ENCODE measurements at places on chromosomes 7 and 10.

DNA sequence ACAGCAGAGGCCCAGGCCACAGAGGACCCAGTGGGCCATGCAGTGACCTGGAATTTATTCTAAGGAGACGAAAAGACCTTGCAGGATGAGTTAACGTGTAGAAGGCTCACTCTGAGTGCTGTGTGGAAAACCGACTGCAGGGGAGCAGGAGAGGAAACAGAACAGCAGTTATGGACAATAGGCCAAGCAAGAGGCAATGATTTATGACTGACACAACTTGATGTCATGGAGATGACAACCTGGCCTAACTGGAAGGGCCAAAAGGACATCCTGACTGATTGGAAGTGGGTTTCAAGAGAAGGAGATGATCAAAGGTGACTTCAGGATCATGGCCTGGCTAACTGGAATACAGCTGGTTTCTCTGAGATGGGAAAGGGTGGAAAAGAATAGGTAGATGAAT is 70.2 kb upstream of the RAPGEF5 start:
- DNase-seq, result no peak

- no peak for DNase-seq
These were observed 32.3 kb upstream of the DNAJB12 start for GRCh38 chr10:72386916-72387586.

DNA sequence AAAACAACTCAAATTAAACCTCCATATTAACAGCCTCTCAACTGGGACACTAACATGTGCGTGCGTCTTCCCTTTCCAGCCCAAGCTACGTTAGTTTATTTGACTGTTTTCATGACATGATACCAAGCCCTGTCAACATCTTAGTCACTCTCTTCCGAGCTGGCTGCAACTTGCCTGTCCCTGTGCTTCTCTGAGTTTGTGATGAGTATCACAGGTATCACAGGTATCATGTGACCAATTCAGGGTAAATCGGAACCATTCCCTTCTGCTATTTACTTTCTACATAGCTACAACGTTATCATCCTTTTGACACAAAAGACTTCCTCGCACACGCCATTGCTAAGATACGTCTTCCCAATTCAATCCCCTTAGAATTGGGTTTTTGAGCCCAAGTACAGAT is 70.2 kb downstream of the CAV1 start:
- DNase-seq, result no peak

- no peak for DNase-seq
These were observed 727.4 kb upstream of the NRP1 start for GRCh38 chr10:34061841-34062240.

- DNase-seq, result peak; percentile 68
These were observed 2.3 kb upstream of the TMEM184A start for GRCh38 chr7:1558181-1558811.

GRCh38 chr10:13527864-13528122 is 1.0 kb downstream of the BEND7 start:
- DNase-seq, result no peak

DNA sequence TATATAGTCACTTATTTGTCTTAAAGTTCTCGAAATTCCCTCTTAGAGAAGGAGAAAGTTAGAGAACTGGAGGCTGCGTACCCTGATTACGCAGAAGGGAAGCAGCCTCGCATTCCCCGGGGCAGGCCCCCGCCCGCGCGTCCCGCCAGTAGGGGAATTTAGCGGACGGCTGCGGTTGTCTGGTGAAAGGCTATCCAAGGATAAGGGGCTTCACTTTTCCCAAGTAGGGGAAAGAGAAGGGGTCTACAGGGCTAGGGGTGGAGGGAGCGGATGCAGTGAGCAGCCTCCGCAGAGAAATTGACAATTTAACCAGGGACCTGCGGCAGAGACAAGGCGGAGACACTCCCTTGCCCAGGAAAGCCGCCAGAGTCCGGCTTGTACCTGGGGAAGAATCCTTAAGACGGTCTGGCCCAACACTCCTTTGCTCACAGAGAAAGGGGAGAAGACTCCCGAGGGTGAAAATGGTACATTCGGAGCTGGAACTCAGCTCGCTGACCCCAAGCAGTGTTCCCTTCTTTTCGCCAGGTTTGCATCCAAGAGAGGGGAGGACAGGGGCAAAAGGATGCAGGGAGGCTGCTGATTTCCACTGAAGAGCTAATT is 994 bp upstream of the MAGI2 start:
- DNase-seq, result no peak

- DNase-seq, result no peak
These were observed 114.6 kb upstream of the FZD1 start for GRCh38 chr7:91149341-91150246.

DNA sequence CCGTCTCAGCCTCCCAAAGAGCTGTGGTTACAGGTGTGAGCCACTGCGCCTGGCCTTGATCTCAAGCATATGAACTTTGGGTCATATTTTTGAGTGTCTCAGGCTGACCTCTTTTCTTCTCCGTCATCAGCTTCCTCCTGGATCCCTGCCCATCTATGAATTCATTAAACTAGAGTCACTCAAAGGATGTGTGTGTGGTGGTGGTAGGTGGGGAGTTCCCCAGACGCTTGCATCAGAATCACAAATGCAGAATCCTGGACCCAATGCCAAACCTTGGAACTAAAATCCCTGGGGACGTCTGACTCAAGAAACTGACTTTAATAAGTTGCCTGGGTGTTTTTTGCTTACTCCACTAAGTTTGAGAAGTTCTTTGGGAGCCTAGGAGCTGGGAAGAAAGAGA is 6.7 kb upstream of the CREB5 start:
- no peak for DNase-seq

DNA sequence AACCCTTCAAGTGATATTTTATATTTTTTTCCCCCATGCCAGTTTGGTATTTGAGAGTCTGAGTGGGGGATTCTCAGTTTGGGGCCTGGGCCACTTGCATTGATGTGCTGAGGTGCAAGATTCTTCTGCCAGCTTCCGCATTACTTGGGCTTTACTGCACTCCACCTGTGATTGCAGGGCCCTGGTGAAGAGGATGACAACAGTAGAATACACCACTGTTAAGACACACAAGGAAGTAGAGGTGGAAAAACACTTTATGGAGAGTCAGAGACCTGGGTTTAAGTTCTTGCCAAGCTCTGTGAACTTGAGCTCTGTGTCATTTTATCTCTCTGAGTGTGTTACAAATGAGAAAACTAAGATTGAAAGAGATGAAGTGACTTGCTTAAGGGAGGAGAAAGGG is 209.4 kb downstream of the LRMDA start:
- peak; percentile 24 for DNase-seq

DNA sequence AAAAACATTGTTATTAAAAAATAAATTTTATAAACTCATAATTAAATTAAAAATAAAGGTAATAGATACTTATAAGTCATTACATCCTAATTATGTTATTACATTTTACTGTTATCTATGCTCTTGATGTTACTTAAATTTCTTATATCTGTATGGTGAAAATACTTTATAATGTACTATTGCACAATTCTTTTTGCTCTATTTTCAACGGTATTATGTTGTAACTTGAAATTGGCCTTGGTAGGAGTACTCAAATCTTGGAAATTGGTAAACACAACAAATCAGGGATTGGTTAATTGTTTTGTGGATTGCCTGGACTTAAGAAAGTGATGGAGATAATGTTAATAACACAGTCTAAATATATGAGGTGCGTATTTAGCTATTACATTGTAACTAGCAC is 273.3 kb downstream of the MDFIC start:
- DNase-seq, result no peak

GRCh38 chr10:21292763-21293517 is 232.5 kb downstream of the SKIDA1 start:
- no peak for DNase-seq

DNA sequence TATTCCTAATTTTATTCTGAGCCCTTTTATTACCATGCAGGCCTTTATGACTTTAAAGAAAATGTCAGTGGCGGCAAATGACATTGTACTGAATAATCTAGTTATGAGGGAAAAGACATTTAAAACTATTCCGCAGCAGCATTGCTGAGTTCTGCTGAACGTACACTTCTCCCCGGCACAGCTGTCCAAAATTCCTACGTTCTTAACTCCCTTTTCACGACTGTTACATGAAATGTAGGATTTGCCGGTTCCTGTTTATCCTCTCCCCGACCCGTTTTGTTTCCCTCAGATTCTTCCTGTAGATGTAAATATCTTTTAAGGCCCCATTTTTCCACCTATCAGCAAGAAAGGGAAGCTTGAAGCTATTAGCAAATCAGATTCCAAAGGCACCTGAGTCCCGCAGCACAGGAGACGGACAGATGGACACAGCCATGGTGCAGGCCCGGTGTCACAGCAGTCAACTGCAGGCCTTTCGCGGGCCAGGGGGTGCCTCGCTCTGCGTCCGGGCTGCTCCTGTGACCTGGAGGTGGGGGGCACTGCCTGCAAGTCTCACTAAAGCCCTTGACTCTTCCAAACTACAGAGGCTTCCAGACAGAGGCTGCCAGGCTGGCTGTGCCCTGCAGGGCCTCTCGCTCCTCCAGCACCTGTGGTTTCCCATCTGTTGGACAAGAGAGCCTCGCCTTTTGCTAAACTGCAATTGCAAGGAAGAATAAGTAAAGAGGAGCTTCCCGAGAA is 485.0 kb upstream of the MGMT start:
- no peak for DNase-seq

DNA sequence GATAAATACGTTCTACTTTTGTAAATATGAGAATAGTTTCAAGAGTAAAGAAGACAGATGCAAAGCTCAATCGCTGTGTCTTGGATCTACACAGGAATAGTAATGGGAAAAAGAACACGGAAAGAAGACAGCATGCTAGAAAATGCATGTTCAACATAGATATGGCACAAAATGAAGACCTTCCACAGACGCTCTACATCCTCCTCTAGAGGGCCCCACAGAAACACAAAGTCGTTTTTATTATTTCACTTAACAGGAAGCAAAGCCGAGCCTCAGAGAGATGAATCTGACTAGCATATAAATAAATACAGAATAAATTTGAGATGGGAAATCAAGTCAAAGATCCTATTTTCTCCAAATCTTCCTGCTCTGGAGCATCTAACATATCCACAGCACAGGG is 292.6 kb downstream of the PARD3 start:
- DNase-seq, result peak; percentile 51

GRCh38 chr7:147478796-147479195 is 1111.8 kb upstream of the C7orf33 start:
- DNase-seq, result no peak

DNA sequence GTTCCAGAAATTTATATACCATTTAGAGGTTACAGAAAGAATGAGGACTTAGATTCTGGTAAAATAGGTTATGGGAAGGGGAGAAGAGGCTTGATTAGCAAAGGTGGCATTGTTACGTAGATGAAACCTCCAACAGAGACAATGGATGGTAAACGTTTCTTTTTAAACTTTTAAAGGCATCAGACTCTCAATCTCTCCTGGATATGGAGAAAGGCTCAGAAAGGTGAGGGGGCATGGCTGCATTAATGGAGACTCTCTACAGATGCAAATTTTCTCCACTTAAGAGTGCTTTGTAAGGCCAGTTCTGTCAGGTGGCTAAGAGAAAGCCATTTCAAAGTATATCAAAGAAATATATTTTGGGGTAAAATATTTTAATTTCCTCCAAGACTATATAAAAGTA is 240.9 kb upstream of the PTER start:
- no peak for DNase-seq

DNA sequence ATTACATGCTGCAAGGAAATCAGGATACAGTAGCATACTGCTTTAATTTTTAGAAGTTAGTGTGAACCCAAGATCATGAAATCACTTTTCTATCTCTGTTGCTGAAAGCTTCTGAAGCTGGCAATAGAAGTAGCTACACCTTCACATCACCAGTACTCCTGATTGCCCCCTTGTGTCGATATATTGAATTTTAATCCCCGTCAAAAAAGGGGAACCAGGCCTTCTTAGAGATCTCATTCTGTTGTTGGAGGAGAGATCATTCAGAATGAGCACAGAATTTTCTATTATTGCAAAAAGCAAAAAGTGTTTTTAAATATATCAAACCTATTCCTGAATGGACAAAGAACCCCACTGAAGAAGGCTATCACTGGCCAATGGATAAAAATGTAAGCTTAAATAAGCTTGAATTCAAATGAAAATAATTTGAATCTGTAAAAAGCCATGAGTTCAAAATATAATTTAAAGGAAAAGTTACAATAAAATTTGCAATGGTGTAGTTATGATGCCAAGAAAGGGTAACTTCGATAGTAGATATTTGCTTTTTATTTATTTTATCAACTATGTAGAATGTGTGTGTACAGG is 39.7 kb upstream of the TEX47 start:
- DNase-seq, result no peak

GRCh38 chr7:112880818-112881418 is 90.7 kb upstream of the TMEM168 start:
- no peak for DNase-seq

- DNase-seq, result peak; percentile 81
These were observed 25.1 kb downstream of the SNX8 start for GRCh38 chr7:2289111-2289586.

DNA sequence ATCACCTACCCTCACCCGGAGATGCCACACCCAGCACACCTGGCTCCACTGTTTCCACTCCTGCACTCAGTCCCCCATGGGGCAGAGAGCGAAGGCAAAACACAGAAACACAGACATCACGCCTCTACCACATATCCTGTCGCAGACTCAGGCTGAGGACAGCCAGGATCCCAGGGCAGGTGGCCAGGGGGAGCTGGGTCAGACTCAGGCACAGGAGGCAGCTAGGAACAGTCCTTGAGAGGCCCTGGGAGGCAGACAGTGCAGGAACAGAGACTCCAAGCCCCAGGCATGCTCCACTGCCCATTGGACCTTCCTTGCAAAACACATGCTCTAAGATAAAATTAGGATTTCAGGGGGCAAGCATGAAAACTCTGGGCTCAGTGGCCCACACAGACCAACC is 154.4 kb upstream of the C7orf33 start:
- DNase-seq, result no peak

DNA sequence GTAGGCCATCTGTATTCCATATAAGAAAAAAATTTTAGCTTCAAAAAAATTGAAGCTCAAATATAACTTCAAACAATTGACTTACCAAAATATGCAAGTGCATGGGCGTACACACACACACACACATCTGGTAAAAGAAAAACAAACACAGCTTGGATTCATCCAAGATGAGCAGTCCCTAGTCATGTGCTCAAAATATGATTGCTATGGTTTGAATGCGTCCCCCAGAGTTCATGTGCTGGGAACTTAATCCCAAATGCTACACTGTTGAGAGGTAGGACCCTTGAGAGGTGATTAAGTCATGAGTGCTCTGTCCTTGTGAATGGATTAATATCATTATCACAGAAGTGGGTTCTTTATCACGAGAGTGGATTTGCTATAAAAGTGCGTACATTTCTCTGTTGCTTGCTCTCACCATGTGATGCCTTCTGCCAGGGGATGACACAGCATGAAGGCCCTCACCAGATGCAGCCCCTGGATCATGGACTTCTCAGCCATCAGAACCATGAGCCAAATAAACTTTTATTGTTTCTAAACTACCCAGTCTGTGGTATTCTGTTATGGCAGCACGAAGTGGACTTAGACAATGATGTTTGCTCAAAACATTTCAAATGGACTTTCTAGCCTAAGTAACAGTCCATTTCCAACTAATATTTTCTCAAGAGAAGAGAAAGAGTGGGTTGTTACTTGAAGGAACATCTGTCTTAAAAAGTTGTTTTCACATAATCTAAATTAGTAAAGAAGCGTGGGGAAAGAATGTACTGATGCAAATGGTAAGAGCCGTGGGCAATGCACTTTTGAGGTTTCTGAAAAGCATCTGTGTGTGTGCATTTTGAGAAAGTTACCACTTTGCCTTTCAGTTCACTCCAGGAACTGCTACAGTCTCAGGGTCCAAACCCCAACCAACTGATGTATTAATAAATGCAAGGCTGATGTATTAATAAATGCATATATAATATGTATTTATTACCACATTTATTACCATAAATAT is 15.1 kb upstream of the SVIL start:
- DNase-seq, result no peak

All from stomach (tissue), 19 donors.